ENCODE measurements at places on chromosomes 3 and 15. TPM values are rescaled to one million over a fixed set of nuclear protein-coding genes. Genes with fewer than 3 reads are reported as not detected.

The AADACL2 gene
- not detected for total RNA-seq

The IQCF5 gene
- total RNA-seq, result not detected

The ST3GAL6 gene
- 1.4 TPM for total RNA-seq

The ANP32A gene
- total RNA-seq, result 50.0 TPM

The EID1 gene
- total RNA-seq, result 308 TPM

The CYP1A1 gene
- under 0.01 TPM for total RNA-seq

The GRM7 gene
- not detected for total RNA-seq

The UBP1 gene
- 56.3 TPM for total RNA-seq

The CHDH gene
- under 0.01 TPM for total RNA-seq

The GREM1 gene
- total RNA-seq, result 848 TPM

The PRRT3 gene
- total RNA-seq, result 1.4 TPM

The DPPA2 gene
- not detected for total RNA-seq

The SPESP1 gene
- 3.0 TPM for total RNA-seq

The APOD gene
- total RNA-seq, result not detected

The GUCA1C gene
- total RNA-seq, result not detected

The CD200R1 gene
- total RNA-seq, result under 0.01 TPM

The DZIP3 gene
- total RNA-seq, result 11.7 TPM

The ZNF660 gene
- 1.4 TPM for total RNA-seq

The MEX3B gene
- 6.7 TPM for total RNA-seq

The CLDN11 gene
- total RNA-seq, result 245 TPM

The STAC gene
- 0.36 TPM for total RNA-seq

The HDGFL3 gene
- 9.5 TPM for total RNA-seq

The KCNH8 gene
- not detected for total RNA-seq

The BFSP2 gene
- not detected for total RNA-seq

The CLDN16 gene
- total RNA-seq, result under 0.01 TPM

The ERICH6 gene
- total RNA-seq, result not detected

The STRIT1 gene
- not detected for total RNA-seq

The TADA3 gene
- total RNA-seq, result 83.0 TPM

The GTF2A2 gene
- 23.6 TPM for total RNA-seq

The TGM5 gene
- not detected for total RNA-seq

The C3orf70 gene
- total RNA-seq, result 1.8 TPM

The MUC20 gene
- total RNA-seq, result not detected

The PARP15 gene
- total RNA-seq, result not detected

The SLC22A13 gene
- under 0.01 TPM for total RNA-seq

The ACOX2 gene
- total RNA-seq, result 17.8 TPM

The ZBED2 gene
- 0.72 TPM for total RNA-seq

The TNFAIP8L3 gene
- 0.83 TPM for total RNA-seq

The PPP1R14D gene
- not detected for total RNA-seq

The BBX gene
- total RNA-seq, result 87.5 TPM

The CAMK1 gene
- total RNA-seq, result 33.3 TPM

The PTX3 gene
- total RNA-seq, result 96.7 TPM

The ISLR2 gene
- not detected for total RNA-seq

The SUSD5 gene
- total RNA-seq, result 2.9 TPM

The LRRC28 gene
- total RNA-seq, result 17.5 TPM

The FRMD5 gene
- 5.4 TPM for total RNA-seq

The ANKRD34C gene
- not detected for total RNA-seq

The ATP13A5 gene
- total RNA-seq, result not detected
